Activated T-helper 2 cell treated with anti-CD3 and anti-CD28 coated beads, Interferon-gamma antibody, Interleukin-2, Interleukin-4, amounts not matched to agents 10 μg/mL and 5 μg/mL and 100 μg/mL, durations not matched to agents 14 hours and 24 hours and 36 hours (primary cell): ENCODE measurements at places on chromosomes 7 and 10. TPM values are rescaled to one million over a fixed set of nuclear protein-coding genes. Genes with fewer than 3 reads are reported as not detected.

The MRLN gene
- not detected in 2 replicates for total RNA-seq

The NODAL gene
- total RNA-seq, result not detected in 2 replicates

The HMX3 gene
- not detected in 2 replicates for total RNA-seq

The SPDYE9 gene
- total RNA-seq, result not detected in 2 replicates

The LARP4B gene
- total RNA-seq, result 137 and 152 TPM in 2 replicates

The PTPRZ1 gene
- not detected in 2 replicates for total RNA-seq

The CTTNBP2 gene
- not detected in 2 replicates for total RNA-seq

The RPEL1 gene
- total RNA-seq, result not detected in 2 replicates

The COL17A1 gene
- not detected in 2 replicates for total RNA-seq

The TFEC gene
- not detected in 2 replicates for total RNA-seq

The ZMYND11 gene
- total RNA-seq, result 28.3 and 30.6 TPM in 2 replicates

The PTN gene
- total RNA-seq, result 0.11 and 0.18 TPM in 2 replicates

The GARIN1A gene
- total RNA-seq, result 0.32 and 0.48 TPM in 2 replicates

The VWC2 gene
- total RNA-seq, result not detected in 2 replicates

The SPDYE6 gene
- not detected in 2 replicates for total RNA-seq

The GPNMB gene
- 0.59 and 1.4 TPM in 2 replicates for total RNA-seq

The SPAM1 gene
- total RNA-seq, result not detected in 2 replicates

The HTR5A gene
- not detected in 2 replicates for total RNA-seq

The NUDT13 gene
- 0.76 and 1.0 TPM in 2 replicates for total RNA-seq

The CYP3A4 gene
- total RNA-seq, result not detected in 2 replicates

The TFAM gene
- 85.0 and 86.6 TPM in 2 replicates for total RNA-seq

The COL26A1 gene
- total RNA-seq, result 0.11 and 0.16 TPM in 2 replicates

The TNS3 gene
- 5.3 and 8.5 TPM in 2 replicates for total RNA-seq

The SPDYE5 gene
- not detected in 2 replicates for total RNA-seq

The TMEM178B gene
- 0.30 and 0.41 TPM in 2 replicates for total RNA-seq

The FAM241B gene
- 9.3 and 12.1 TPM in 2 replicates for total RNA-seq

The SLC13A4 gene
- total RNA-seq, result not detected in 2 replicates

The TRPV5 gene
- total RNA-seq, result not detected in 2 replicates

The MYOZ1 gene
- not detected in 2 replicates for total RNA-seq

The YWHAG gene
- total RNA-seq, result 184 and 189 TPM in 2 replicates
